ENCODE measurements at places on chromosomes 2 and 18. TPM values are rescaled to one million over a fixed set of nuclear protein-coding genes. Genes with fewer than 3 reads are reported as not detected.

DNA sequence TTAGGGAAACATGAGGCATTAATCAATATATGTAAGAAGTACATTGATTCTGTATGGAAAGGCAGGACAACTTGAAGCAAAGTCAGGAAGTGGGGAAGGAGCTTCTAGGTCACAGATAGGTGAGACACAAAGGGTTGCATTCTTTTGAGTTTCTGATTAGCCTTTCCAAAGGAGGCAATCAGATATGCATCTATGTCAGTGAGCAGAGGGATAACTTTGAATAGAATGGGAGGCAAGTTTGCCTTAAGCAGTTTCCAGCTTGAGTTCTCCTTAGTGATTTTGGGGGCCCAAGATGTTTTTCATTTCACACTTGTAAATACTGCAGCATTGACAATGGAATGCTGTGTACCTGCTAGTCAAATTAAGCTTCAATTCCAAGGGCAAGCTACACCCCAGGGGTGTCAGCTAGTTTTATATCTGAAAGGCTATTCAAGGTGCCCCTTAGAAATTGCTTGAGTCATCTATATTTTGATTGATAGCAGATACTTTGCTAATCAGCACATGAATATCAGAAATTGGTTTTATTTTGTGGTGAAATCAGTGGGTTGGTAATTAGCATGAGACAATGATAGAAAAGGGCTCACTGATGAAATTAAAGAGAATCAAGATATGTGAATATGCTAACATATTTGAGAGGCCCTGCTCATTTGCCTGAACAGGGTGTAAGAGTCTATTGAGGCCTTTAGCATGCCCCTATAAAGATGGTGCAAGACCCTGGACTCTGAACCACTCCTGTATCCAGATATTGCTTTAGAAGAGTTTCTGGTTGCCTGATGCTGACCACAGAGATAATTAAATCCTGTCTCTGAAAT lies 131.5 kb downstream of the TMEM17 start:
- H3K4me3 ChIP-seq, result no peak overlapping the region
- no peak overlapping the region for H3K27ac ChIP-seq
- peaks cover 3% of the 10 kb centered on the region for H3K4me1 ChIP-seq
- no peaks in the 10 kb centered on the region for H3K27me3 ChIP-seq

- no peaks in the 10 kb centered on the region for H3K4me1 ChIP-seq
- peaks cover 96% of the 10 kb centered on the region for H3K36me3 ChIP-seq
- no peaks in the 10 kb centered on the region for H3K27me3 ChIP-seq
Observed at GRCh38 chr2:233267516-233268245, 16.2 kb downstream of the ATG16L1 start.

DNA sequence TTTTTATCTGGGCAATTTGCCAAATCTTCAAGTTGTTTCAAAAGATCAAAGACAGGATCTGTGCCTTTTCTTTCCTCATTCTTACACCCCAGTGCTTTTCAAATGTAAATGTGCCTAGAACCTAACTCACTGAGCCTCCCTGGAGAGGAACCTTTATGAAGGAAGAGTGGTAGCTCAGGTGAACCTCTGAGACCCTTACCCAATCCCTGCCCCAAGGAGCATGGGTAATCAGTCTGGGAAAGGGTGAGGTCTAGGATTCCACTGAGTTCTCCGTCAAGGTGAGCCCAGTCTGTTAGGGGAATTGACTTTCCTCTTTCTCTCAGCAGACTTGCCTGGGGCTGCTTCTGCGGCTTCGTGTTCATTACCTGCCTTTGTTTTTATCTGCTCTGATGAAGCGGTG lies 88.1 kb upstream of the MAP4K4 start:
- H3K36me3 ChIP-seq, result no peaks in the 10 kb centered on the region
- H3K4me3 ChIP-seq, result no peak overlapping the region
- no peak overlapping the region for H3K27ac ChIP-seq
- no peaks in the 10 kb centered on the region for H3K4me1 ChIP-seq
- DNase-seq, result no peak

- peak overlapping the region; percentile 85 for H3K27ac ChIP-seq
- no peaks in the 10 kb centered on the region for H3K36me3 ChIP-seq
- DNase-seq, result peak; percentile 36
- no peaks in the 10 kb centered on the region for H3K27me3 ChIP-seq
- peak overlapping the region; percentile 29 for H3K4me3 ChIP-seq
- peaks cover 31% of the 10 kb centered on the region for H3K4me1 ChIP-seq
Observed at GRCh38 chr2:64273524-64274398, 129.5 kb upstream of the PELI1 start.

DNA sequence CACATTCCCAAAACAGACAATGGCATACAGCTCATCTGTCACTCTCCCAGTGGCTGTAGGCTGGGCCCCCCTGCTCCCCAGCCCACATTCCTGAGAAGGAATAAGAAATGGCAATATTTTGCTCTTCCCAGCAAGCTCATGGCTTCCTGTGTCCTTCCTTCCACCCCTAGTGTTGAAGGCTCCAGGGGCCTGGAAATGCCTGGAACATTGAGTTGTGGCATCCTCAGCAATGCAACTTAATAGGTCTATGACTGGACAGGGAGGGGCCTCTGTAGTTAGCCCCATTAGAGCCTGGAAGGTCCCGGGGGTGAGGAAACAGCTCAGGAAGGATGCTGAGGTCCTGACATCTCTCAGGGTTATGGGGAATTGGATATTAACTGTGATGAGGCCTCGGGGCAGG lies 3.3 kb downstream of the KIF3C start:
- no peak for DNase-seq
- no peaks in the 10 kb centered on the region for H3K27me3 ChIP-seq
- no peak overlapping the region for H3K4me3 ChIP-seq
- H3K36me3 ChIP-seq, result no peaks in the 10 kb centered on the region

GRCh38 chr2:222796413-222797103 lies 64.3 kb upstream of the ACSL3 start:
- no peaks in the 10 kb centered on the region for H3K36me3 ChIP-seq
- peaks cover 61% of the 10 kb centered on the region for H3K4me1 ChIP-seq
- no peak overlapping the region for H3K4me3 ChIP-seq

GRCh38 chr2:80073134-80073561 lies 231.4 kb downstream of the LRRTM1 start:
- no peaks in the 10 kb centered on the region for H3K36me3 ChIP-seq
- no peak overlapping the region for H3K27ac ChIP-seq
- H3K4me1 ChIP-seq, result no peaks in the 10 kb centered on the region
- no peak for DNase-seq

DNA sequence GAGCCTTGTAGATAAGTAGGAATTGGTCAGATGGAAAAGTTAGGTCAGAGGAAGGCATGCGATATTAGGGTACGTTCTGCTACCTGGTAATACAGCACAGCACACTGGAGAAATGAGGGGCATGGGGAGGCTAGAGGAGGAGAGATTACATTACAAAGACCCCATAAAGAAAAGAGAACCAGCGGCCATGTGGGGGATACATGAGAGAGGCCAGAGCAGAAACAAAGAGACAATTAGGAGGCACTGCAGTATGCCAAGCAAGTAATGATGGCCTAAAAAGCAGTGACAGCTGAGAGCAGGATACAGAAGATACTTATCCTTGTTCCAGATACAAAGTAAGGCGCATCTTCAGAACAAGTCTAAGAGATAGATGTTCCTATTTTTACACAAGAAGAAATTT lies 40.0 kb downstream of the TXNL1 start:
- no peaks in the 10 kb centered on the region for H3K27me3 ChIP-seq
- H3K4me3 ChIP-seq, result no peak overlapping the region
- H3K27ac ChIP-seq, result no peak overlapping the region
- peaks cover 21% of the 10 kb centered on the region for H3K36me3 ChIP-seq
- DNase-seq, result no peak

- H3K4me1 ChIP-seq, result peaks cover 6% of the 10 kb centered on the region
- H3K4me3 ChIP-seq, result no peak overlapping the region
- DNase-seq, result no peak
- H3K27ac ChIP-seq, result no peak overlapping the region
Observed at GRCh38 chr2:128262315-128263253, 56.1 kb downstream of the HS6ST1 start.

DNA sequence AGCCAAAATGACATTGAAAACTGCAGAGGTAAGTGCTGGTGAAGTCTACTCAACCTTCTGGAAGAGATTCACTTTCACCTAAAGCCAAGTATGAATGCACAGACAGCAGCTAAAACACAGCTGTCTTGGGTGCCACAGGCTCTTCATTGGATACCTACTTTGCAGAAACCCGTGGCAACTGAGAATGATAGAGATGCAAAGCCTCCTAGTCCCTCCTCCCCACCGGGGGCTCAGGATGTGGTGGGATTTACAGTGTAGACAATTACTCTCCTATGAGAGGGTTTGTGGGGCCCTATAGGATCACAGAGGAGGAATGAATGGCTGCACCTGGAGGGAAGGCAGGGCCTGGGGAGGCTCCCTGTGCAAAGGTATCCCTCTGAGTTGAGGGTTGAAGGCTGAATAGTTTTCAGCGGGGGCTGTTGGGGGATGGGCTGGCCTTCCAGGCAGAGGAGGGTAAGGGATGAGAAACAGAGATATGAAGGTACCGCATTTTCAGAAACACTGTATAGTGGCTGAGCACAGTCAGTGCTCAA lies 131.6 kb downstream of the RNF144A start:
- peaks cover 6% of the 10 kb centered on the region for H3K36me3 ChIP-seq
- H3K27me3 ChIP-seq, result peaks cover 7% of the 10 kb centered on the region
- no peak for DNase-seq
- H3K4me1 ChIP-seq, result peaks cover 4% of the 10 kb centered on the region
- H3K27ac ChIP-seq, result no peak overlapping the region
- H3K4me3 ChIP-seq, result no peak overlapping the region

- no peak overlapping the region for H3K27ac ChIP-seq
- DNase-seq, result no peak
- no peak overlapping the region for H3K4me3 ChIP-seq
- H3K27me3 ChIP-seq, result peaks cover 81% of the 10 kb centered on the region
- H3K4me1 ChIP-seq, result no peaks in the 10 kb centered on the region
Observed at GRCh38 chr2:73307720-73308119, 14.4 kb upstream of the EGR4 start.

GRCh38 chr18:33584548-33585430 lies 6.8 kb downstream of the ASXL3 start:
- no peaks in the 10 kb centered on the region for H3K27me3 ChIP-seq
- H3K4me1 ChIP-seq, result peaks cover 54% of the 10 kb centered on the region

- no peak overlapping the region for H3K27ac ChIP-seq
- no peaks in the 10 kb centered on the region for H3K4me1 ChIP-seq
- no peak for DNase-seq
- no peaks in the 10 kb centered on the region for H3K36me3 ChIP-seq
Observed at GRCh38 chr2:104831742-104832141, 22.2 kb upstream of the POU3F3 start.

DNA sequence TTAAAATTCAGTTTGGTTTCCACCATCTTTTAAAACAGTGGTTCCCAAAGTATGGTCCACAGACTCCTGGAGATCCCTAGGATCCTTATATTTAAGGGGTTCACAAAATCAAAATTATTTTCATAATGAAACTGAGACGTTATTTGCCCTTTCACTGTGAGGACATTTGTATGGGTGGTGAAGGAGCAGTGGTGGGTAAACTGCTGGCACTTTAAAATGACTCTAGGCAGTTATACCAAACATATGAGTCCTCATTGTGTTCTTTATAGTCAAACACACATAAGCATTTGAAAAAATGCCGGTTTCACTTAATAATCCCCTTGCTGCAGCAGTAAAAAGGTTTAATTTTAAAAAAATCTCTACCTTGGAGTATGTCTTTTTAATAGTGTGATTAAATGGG lies 7.2 kb downstream of the SMAD4 start:
- no peaks in the 10 kb centered on the region for H3K36me3 ChIP-seq
- H3K27me3 ChIP-seq, result no peaks in the 10 kb centered on the region
- H3K27ac ChIP-seq, result no peak overlapping the region
- no peak overlapping the region for H3K4me3 ChIP-seq
- H3K4me1 ChIP-seq, result peaks cover 100% of the 10 kb centered on the region

- no peaks in the 10 kb centered on the region for H3K27me3 ChIP-seq
- H3K4me3 ChIP-seq, result no peak overlapping the region
Observed at GRCh38 chr2:236875906-236876505, 209.7 kb upstream of the COPS8 start.

DNA sequence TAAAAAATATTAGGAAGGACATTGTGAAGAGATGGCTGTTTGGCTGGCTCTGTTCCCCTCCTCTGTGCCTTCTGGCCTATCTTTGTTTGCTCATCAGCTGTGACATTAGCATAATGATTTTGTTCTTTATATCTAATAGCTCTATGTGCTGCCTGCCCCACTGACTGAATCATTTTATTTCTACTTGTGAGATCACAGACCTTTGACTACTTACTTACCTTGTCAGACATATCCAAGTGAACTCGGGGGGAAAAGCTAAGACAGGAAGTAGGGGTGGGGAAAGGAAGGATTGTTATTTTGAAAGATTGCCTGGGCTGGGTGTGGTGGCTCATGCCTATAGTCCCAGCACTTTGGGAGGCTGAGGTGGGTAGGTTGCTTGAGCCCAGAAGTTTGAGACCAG lies 104.2 kb downstream of the ASAP2 start:
- H3K36me3 ChIP-seq, result no peaks in the 10 kb centered on the region
- no peaks in the 10 kb centered on the region for H3K27me3 ChIP-seq
- H3K27ac ChIP-seq, result peak overlapping the region; percentile 78
- H3K4me3 ChIP-seq, result no peak overlapping the region
- peaks cover 56% of the 10 kb centered on the region for H3K4me1 ChIP-seq
- no peak for DNase-seq

DNA sequence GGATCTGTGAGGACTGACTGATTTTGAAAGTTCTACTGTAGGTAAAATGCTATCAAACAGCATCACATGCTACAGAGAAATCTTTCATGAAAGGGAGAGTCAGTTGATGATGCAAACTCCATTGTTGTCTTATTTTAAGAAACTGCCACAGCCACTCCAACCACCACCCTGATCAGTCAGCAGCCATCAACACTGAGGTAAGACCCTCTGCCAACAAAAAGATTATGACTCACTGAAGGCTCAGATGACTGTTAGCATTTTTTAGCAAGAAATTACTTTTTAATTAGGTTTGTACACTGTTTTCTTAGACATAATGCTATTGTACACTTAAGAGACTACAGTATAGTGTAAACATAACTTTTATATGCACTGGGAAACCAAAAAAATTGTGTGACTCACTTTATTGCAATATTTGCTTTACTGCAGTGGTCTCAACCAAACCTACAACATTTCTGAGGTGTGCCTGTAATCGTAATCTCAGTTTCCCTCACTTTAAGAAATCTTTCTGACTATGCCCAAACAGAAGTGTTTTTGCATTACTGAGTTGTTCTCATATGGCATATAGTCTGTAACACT lies 42.8 kb downstream of the METTL8 start:
- no peak overlapping the region for H3K4me3 ChIP-seq
- no peak overlapping the region for H3K27ac ChIP-seq
- H3K36me3 ChIP-seq, result no peaks in the 10 kb centered on the region
- peaks cover 4% of the 10 kb centered on the region for H3K4me1 ChIP-seq
- no peak for DNase-seq

DNA sequence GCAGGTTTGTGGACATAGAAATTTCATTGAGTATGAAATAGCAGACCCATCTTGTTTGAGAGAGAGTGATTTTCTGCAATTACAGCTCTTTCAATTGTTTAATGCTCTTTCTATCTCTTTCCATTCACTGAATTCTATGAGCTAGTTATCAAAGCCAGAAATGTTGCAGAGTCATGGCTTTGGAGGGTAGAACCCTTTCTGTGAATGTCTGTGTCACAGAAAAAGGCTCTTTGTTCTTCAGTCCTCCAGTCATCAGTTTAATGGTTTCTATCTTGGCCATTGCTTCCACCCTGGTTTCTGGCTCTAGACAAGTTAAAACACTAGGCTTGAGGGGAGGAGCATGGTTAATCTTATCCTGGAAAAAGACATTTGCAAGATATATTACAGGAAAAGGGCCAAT lies 655.0 kb downstream of the STK39 start:
- H3K36me3 ChIP-seq, result no peaks in the 10 kb centered on the region
- DNase-seq, result no peak
- no peaks in the 10 kb centered on the region for H3K4me1 ChIP-seq
- no peak overlapping the region for H3K27ac ChIP-seq

Gene UGT1A8
- total RNA-seq, result not detected

Gene CNTNAP5
- not detected for total RNA-seq

Gene CYRIA
- total RNA-seq, result 4.1 TPM

Gene SCG2
- 0.19 TPM for total RNA-seq

Gene MYO1B
- total RNA-seq, result 16.2 TPM

Gene SH3BP4
- total RNA-seq, result 9.6 TPM

Measured in left ventricle myocardium inferior (tissue), 1 donor.